ENCODE measurements at places on chromosomes 3 and 15. TPM values are rescaled to one million over a fixed set of nuclear protein-coding genes. Genes with fewer than 3 reads are reported as not detected.

DCBLD2 gene
- 88.0 TPM for total RNA-seq

DLG1 gene
- total RNA-seq, result 69.9 TPM

CMTM8 gene
- total RNA-seq, result 1.7 TPM

ACAD9 gene
- total RNA-seq, result 32.8 TPM

GOLGA8S gene
- total RNA-seq, result not detected

EOGT gene
- total RNA-seq, result 31.8 TPM

HIGD2B gene
- total RNA-seq, result not detected

ST8SIA2 gene
- not detected for total RNA-seq

ITIH1 gene
- not detected for total RNA-seq

TLR9 gene
- under 0.01 TPM for total RNA-seq

SPRED1 gene
- total RNA-seq, result 17.7 TPM

LRRC2 gene
- total RNA-seq, result under 0.01 TPM

SCAMP5 gene
- 0.72 TPM for total RNA-seq

AGBL1 gene
- total RNA-seq, result not detected

TNNC1 gene
- not detected for total RNA-seq

SI gene
- not detected for total RNA-seq

CADPS gene
- total RNA-seq, result under 0.01 TPM

ALPK3 gene
- under 0.01 TPM for total RNA-seq

GHRL gene
- total RNA-seq, result not detected

STARD9 gene
- 2.4 TPM for total RNA-seq

PLA2G4D gene
- under 0.01 TPM for total RNA-seq

Data from tracheal epithelial cell (primary cell).